RPMI7951 (cell line): ENCODE measurements at places on chromosomes 1 and 21.

- DNase-seq: no peak
Observed at GRCh38 chr1:66396212-66396890, 137.6 kb upstream of the SGIP1 start.

GRCh38 chr1:17639703-17640340, 100.3 kb downstream of the ARHGEF10L start:
- no peak for DNase-seq

GRCh38 chr1:26894263-26894662, 4.2 kb upstream of the GPN2 start:
- DNase-seq: peak; percentile 85

DNA sequence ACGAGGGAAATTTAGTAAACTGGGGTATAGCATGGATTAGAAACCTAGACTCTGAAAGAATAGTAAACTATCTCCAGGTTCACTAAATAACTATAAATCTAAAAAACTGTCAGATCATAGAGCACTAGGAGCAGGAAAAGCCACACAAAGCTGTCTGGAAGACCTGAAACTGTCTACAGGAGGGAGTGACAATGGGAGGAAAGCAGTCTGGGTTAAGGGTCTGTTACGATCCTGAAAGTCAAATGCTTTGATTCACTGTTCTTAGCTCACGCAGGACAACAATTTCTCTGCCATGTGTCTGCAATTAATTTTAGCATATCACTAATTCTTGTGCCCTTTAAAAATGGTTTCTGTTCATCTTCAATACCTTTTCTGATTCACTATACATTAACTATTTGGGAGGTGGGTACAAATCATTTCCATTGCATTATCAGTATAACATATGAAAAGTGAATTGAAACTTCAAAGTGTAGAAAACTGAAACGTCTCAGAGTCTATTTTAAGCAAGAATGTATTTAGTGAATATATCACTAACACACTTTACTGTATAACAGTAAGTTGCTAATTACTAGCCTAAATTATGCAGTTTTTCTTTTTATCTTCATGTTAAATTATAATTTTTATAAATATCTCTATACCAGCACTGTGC, 18.4 kb downstream of the CEP170 start:
- DNase-seq: no peak

- DNase-seq: no peak
Observed at GRCh38 chr1:89364954-89365550, 1.2 kb downstream of the GBP6 start.

GRCh38 chr1:118118469-118118868, 66.6 kb downstream of the SPAG17 start:
- DNase-seq: no peak

DNA sequence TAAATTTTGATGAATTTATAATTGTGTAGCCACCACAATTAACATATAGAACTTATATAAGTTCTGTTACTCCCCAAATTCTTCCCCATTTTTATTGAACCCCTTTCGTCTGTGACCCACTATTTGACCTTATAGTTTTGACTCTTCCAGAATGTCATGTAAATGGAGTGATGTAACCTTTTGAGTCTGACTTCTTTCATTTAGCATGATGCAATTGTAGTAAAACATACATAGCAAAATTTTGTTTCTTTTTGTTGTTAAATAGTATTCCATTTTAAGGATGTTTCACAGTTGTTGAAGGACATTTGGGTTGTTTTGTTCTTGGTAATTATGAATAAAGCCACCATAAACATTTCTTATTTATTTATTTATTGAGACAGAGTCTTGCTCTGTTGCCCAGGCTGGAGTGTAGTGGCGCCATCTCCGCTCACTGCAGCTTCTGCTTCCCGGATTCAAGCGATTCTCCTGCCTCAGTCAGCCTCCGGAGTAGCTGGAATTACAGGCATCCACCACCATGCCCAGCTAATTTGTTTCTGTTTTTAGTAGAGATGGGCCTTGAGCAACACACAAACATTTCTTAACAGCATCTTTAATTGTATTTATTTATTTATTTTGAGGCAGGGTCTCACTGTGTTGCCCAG, 33.6 kb downstream of the RPRD2 start:
- no peak for DNase-seq

DNA sequence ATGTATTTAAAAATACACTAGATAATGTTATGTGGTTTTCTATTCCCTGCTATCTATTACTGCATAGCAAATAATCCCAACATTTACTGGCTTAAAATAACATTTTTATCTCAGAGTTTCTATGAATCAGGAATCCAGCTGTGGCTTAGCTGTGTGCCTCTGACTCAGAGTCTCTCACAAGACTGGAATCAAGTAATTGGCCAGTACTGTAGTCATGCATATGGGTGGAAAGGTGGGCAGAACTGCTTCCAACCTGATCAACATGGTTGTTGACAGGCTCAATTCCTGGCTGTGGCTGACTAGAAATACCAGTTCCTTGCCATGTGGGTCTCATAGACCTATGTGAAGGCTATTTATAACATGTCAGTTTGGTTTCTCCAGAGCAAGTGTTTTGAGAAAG, 131.8 kb downstream of the PDE4B start:
- DNase-seq: peak; percentile 4

- peak; percentile 10 for DNase-seq
Observed at GRCh38 chr1:189424746-189425331, 1052.8 kb downstream of the BRINP3 start.

GRCh38 chr1:167548059-167548932, 5.3 kb downstream of the CREG1 start:
- DNase-seq: no peak

DNA sequence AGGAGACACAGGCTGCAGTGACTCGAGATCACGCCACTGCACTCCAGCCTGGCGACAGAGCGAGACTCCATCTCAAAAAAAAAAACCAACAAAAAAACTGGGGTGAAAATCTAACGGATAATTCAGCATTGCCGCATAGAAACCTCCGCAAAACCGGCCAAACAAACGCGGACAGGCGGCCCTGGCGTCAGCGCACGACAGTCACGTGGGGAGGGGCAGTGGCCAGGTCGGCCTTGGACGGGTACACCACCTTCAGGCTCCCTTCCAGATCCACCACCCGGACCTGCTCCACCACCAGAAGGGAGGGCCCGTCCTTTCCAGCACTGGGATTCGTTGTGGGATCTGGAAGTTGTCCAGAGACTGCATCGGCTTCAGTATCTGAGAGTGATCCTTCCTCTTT, 8.4 kb downstream of the SMIM1 start:
- DNase-seq: no peak

DNA sequence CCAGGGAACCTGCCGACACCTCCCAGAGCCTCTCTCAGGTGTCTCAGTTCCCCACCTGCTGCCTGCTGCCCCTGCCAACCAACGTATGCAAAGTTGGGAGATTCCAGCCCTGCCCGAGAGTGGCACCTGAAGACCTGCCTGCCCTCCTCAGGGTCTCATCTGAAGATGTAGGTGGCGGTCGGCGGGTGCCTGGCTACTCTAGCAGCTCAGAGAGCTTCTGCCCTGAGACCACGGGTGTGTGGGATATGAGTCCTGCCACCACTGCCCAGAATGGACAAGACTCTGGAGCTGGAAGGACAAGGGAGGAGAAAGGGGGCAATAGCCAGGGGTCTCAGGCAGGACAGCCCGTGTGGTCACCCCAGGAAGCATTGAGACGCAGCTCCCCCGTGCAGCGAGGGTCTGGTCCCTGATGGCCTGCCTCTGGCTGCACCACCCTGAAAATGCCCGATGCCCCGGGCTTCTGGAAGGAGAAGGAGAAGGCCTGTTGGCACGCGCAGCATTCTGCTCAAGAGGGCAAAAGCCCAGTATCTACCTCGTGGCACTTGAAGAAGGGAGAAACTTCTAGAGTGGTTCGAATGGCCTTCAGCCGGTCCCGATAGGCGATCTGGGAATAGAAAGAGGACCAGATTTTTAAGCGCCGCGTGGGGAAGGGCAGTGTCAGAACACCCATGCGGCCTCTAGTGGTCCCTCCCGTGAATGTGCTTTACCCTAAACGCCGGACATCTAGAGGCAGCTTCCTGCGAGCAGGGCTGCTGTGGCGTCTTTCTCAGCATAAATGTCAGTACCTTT, 88.8 kb downstream of the STUM start:
- DNase-seq: no peak

DNA sequence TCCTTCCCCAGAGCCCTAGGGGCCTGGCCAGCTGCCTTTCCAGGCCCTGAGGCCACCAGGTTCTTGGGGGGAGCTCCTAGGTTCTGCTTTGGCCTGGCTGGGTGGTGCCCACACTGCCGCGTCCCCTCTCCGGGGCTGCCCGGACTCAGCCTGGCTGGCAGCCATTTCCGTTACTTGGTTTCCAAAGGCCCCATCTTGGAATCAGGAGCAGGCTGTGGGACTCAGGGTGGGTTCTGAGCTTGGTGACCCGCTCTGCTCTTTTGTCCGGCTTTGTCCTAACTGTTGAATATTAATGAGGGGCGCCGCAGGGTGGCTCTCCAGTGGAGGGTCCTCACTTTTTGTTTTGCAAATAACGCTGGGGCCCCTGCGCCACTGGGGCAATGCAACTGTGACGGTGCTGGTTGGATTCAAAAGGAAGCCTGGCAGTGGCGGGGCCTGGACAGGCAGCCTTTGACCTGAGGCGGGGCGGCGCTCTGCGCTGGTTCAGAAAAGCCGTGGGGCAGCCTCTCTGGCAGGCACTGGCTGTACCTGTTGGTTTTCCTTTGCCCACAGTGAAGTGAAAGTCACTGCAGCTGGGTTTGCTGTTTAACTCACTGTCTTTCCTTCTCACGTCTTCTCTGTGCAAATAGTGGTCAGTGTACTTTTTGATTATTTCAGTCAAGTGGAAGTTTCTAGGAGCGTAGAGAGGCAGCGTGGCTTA, 20.2 kb downstream of the SKI start:
- no peak for DNase-seq

DNA sequence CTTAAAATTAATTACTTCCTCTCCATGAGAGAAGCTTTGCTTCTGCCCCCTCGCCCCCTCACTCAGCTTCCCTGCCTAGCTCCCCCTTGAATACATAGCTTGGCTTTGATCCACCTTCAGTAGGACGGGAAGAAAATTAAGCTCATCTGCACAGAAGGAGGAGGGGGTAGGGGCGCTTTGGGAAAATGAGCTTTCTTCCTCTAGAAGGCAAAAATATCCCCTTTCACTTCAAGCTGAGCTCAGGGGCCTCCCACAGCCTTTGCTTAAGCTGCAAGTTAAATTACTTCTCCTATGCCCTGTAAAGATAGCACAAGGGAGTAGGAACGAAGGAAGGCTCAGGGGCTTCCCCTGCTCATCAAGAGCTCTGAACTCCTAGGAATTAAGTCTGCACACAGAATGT, 65.2 kb upstream of the GOLT1A start:
- DNase-seq: no peak

DNA sequence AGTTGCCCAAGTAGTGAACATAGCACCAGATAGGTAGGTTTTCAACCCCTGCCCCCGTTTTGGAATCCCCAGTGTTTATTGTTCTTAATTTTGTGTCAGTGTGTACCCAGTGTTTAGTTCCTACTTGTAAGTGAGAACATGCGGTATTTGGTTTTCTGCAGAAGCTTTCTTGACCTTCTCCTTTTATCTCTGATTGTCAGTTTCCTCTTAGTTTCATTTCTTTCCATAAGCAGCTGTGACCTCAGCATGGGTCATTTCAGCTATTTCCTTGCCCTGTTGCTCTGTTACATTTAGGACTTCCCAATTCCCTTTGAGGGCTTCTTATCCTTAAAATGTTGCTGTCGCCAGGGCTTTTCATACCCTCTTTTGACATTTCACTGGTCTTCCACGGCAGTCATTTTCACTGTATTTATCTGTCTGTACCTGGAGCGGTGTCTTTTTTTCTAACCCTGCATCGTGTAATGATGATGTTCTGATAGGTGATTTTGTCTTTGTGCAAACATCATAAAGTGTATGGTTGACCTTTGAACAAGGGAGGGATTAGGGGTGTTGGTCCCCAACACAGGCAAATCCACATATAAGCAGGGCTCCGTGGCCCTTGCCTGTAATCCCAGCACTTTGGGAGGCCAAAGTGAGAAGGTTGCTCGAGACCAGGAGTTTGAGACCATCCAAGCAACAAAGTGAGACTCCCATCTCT, 15.0 kb downstream of the ITSN1 start:
- no peak for DNase-seq

GRCh38 chr1:156726549-156727226, 1.6 kb upstream of the METTL25B start:
- DNase-seq: peak; percentile 71

DNA sequence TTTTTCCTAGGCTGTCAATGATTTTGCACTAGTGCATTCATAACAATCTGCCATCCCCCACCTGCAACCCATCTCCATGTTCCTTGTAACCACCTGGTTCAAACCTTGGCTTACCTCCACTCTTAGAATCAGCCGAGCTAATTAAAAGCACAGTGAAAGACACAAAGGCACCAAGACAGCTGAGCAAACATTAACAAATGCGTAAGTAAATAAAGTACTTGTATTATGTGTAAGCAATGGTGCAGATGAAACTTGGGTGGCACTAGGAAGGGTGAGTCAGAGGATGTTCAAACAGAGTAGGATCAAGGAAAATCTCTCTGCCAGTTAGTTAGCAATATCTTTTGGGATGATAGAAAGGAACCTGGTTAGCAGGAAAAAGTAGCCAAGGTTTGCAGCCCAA, 5.1 kb upstream of the FOXJ3 start:
- DNase-seq: peak; percentile 25

DNA sequence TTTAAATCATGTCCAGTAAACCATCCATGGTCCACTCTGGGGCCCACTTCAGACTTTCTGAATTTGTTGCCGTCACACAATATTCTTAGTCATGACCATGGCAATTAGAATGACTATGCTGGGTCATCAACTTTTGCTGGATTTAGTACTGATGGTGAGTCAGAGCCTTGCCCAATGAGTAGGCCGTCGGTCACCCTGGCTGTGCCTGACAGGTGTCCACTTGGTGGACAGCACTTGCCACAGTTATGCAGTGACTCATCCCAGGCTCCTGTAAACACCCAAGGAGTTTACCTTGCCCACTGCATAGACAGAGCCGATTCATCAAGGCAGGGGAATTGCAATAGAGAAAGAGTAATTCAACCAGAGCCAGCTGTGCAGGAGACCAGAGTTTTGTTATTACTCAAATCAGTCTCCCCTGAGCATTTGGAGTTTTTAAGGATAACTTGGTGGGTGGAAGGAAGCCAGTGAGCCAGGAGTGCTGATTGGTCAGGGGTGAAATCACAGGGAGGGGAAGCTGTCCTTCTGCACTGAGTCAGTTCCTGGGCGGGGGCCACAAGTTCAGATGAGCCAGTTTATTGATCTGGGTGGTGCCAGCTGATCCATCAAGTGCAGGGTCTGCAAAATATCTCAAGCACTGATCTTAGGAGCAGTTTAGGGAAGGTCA, 333.8 kb downstream of the PTPRU start:
- peak; percentile 100 for DNase-seq

GRCh38 chr1:230735447-230735846, 11.7 kb upstream of the CAPN9 start:
- no peak for DNase-seq

GRCh38 chr1:39216771-39217170, 12.3 kb downstream of the MACF1 start:
- DNase-seq: no peak
